ENCODE measurements at places on chromosomes 1 and 21.

- no peak for DNase-seq
Observed at GRCh38 chr1:94947437-94947836, 20.5 kb upstream of the CNN3 start.

DNA sequence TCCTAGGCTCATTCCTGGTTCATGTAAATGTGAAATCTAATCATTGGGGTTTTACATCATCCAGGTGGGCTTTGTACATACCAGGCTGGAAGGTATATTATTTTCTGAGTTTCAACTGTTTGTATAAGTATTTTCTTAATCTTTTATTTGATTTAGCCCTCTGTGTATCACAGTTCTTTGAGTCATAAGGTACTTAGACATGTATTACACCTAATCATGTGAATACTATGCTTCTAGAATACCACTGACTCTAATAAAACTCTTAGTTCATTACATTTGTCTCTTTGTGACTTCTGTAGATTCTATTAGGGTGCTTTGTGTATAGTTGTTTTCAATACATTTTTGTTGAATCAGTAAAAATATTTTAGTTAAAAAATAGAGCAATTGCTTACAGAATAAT, 92.8 kb downstream of the ZFYVE9 start:
- DNase-seq, result no peak

- DNase-seq, result no peak
Observed at GRCh38 chr1:237152506-237153335, 110.7 kb downstream of the RYR2 start.

DNA sequence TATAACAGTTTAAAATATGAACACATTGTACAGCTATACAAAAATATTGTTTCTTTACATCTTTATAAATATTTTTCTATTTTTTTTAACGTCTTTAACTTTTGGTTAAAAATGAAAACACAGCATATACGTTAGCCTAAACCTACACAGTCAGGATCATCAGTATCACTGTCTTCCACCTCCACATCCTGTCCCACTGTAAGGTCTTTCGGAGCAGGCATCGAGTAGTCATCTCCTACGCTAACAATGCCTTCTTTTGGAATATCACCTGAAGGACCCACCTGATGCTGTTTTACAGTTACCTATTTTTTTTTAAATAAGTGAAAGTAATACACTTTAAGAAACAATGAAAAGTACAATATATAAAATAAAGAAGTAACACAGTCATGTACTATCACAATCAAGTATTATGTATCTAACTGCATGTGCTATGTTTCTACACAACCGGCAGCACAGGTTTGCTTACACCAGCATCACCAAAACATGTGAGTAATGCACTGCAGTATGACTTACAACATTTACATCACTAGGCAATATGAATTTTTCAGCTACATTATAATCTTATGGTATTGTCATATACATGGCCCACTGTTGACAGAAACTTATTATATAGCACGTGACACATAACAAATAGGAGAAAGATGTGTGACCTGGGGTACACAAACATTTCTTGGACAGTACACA, 254.4 kb downstream of the AKT3 start:
- DNase-seq, result no peak

Measured in SW 1271 (cell line).